ENCODE measurements at places on chromosomes 7 and 10. TPM values are rescaled to one million over a fixed set of nuclear protein-coding genes. Genes with fewer than 3 reads are reported as not detected.

- peaks cover 59% of the 10 kb centered on the region for H3K36me3 ChIP-seq
- H3K27ac ChIP-seq = peak overlapping the region; percentile 91
- DNase-seq = no peak
- H3K4me1 ChIP-seq = no peaks in the 10 kb centered on the region
- H3K27me3 ChIP-seq = no peaks in the 10 kb centered on the region
Observed at GRCh38 chr10:95896071-95896850, 11.5 kb upstream of the CC2D2B start.

- no peak overlapping the region for H3K27ac ChIP-seq
- H3K36me3 ChIP-seq = no peaks in the 10 kb centered on the region
- no peak for DNase-seq
- H3K4me1 ChIP-seq = peaks cover 22% of the 10 kb centered on the region
Observed at GRCh38 chr7:135259702-135260101, 26.1 kb downstream of the STRA8 start.

GRCh38 chr7:135283959-135284638 lies 50.5 kb downstream of the STRA8 start:
- H3K27ac ChIP-seq = no peak overlapping the region
- no peaks in the 10 kb centered on the region for H3K36me3 ChIP-seq
- DNase-seq = peak; percentile 40
- no peak overlapping the region for H3K4me3 ChIP-seq
- peaks cover 13% of the 10 kb centered on the region for H3K27me3 ChIP-seq

GRCh38 chr10:3467052-3467951 lies 294.7 kb upstream of the PITRM1 start:
- H3K27me3 ChIP-seq = no peaks in the 10 kb centered on the region
- no peaks in the 10 kb centered on the region for H3K36me3 ChIP-seq

Gene CPEB3
- 3.7 TPM for total RNA-seq

Gene WNT8B
- 0.29 TPM for total RNA-seq

GRCh38 chr10:119189811-119190282 lies 11.2 kb upstream of the PRDX3 start:
- no peaks in the 10 kb centered on the region for H3K36me3 ChIP-seq
- H3K27me3 ChIP-seq = no peaks in the 10 kb centered on the region
- peak overlapping the region; percentile 50 for H3K27ac ChIP-seq
- H3K4me3 ChIP-seq = no peak overlapping the region

DNA sequence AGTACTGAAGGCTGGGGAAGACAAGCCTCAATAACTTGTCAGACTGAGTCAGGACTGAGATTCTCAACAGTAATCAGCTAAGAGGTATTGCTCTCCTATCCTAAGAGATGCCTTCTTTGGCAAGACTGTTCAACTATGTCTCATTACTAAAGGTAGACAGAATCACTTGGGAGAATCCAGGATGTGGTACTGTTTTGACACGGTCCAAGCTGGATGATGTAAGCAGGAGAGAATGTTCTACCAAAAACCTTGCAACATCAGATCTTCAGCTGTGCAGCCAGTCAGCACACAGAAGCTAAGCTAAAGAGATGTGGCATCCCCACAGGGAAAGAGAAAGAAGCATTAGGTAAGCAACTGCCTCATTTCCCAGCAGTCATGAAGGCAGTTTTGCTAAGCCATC lies 391.4 kb downstream of the NRG3 start:
- H3K4me3 ChIP-seq = no peak overlapping the region
- no peaks in the 10 kb centered on the region for H3K4me1 ChIP-seq
- DNase-seq = no peak
- peaks cover 7% of the 10 kb centered on the region for H3K27me3 ChIP-seq

DNA sequence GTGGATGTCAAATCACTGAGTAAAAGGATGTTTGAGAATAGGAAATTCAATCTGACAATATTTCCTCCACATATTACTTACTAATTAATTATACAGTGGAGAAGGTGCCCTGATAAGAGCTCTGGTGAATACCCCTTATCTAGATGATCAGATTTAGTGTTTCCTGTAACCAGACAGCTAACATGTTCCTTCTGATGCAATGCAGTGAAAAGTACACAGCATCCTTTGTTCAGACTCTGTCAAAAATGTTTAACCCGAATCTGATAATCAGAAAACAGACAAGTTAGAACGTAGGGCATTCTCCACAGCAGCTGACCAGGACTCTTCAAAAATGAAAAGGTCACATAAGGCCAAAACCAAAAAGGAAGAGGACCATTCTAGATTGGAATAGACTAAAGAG lies 46.2 kb downstream of the WDR11 start:
- no peak overlapping the region for H3K27ac ChIP-seq
- no peak overlapping the region for H3K4me3 ChIP-seq
- H3K4me1 ChIP-seq = no peaks in the 10 kb centered on the region
- no peak for DNase-seq
- H3K36me3 ChIP-seq = peaks cover 28% of the 10 kb centered on the region

- no peak overlapping the region for H3K4me3 ChIP-seq
- H3K36me3 ChIP-seq = peaks cover 13% of the 10 kb centered on the region
- H3K4me1 ChIP-seq = no peaks in the 10 kb centered on the region
- DNase-seq = no peak
Observed at GRCh38 chr10:5862360-5862961, 27.2 kb downstream of the ANKRD16 start.

DNA sequence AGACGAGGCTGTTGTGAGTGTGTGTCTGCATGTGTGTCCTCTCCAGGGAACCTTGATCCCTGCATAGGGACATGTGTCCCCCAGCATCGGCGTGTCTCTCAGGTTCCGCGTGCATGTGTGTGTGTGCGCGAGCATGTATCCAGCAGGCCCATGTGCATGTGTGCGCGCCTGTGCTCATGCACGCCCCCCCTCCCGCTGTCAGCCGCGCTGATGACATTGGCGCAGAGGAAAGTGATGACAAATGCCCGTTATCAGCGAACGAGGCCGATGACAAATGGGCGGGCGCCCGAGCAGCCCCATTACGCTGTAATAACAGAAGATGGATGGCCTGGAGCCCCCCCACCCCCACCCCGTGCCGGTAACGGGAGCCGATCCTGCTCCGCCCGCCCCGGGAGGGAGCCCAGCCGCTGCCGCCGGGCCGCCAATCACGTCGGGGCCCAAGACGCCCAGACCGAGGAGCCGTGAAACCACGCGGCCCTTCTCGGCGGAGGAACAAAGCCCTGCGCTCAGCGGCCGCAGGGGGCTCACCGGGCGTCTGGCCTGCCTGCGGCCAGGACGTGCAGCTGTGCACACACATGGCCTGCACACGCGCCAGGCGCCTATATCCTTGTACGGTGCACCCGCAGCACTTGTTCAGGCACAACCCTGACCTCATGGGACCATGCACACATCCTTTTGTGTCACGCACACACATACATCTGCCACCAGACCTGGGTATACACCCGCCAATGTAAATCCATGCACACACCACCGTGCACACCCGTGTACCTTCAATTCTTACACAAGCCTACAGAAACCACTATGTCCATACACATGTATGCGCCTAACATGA lies 21.5 kb downstream of the POLL start:
- peak overlapping the region; percentile 56 for H3K4me3 ChIP-seq
- peaks cover 82% of the 10 kb centered on the region for H3K27me3 ChIP-seq
- peak; percentile 68 for DNase-seq
- no peak overlapping the region for H3K27ac ChIP-seq
- no peaks in the 10 kb centered on the region for H3K36me3 ChIP-seq
- H3K4me1 ChIP-seq = peaks cover 15% of the 10 kb centered on the region

Gene SHTN1
- total RNA-seq = 18.2 TPM

Gene CCL24
- total RNA-seq = not detected

DNA sequence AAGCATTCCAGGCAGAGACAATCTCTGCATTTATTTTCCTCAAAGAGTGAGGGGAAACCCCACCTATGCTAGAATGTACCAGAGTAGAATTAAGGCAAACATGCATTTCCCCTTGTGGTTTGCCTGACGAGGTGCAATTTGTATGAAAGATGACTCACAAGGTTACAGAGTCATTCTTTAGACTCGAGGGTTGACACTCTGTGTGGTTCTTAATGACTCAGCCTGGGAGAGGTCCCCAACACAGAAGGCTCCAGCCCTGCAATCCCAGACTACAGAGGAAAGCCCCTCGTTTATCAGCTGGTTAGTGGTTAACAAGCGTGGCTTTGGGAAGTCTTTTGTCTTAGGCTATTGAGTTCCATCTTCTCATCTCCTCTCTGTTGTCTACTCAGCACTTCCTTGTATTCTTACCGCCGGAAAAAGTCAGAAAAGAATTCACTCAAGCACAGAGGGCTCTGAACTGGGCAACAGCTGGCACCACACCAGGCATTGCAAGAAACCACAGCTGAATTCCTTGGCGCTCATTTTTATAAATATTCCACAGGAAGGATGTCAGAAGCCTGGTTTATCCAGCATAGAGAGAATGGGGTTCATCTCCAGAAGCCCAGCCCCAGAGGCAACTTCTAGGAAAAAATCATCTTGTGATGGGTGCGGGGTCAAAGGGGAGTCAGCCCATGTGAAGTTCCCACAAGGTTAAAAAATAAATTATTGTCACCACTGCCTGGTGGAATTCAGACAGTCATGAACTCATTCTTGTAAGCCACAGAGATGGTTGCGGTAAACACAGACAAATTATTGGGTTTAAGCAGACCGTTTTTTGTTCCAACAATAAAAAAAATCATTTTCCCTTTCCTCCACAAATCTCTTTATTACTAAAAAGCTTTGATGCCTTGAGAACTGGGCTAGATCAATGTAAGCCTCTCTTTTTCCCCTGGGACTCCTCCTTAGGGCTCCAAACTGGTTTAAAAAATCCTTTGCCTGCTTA lies 24.5 kb upstream of the SVIL start:
- DNase-seq = no peak
- peaks cover 46% of the 10 kb centered on the region for H3K36me3 ChIP-seq

GRCh38 chr10:24114556-24114955 lies 94.4 kb upstream of the KIAA1217 start:
- peak overlapping the region; percentile 0 for H3K4me3 ChIP-seq
- no peaks in the 10 kb centered on the region for H3K36me3 ChIP-seq
- H3K27ac ChIP-seq = peak overlapping the region; percentile 9

- no peak overlapping the region for H3K27ac ChIP-seq
- no peaks in the 10 kb centered on the region for H3K27me3 ChIP-seq
- H3K4me1 ChIP-seq = peaks cover 6% of the 10 kb centered on the region
- no peak overlapping the region for H3K4me3 ChIP-seq
- no peak for DNase-seq
Observed at GRCh38 chr10:57849691-57850357, 417.9 kb downstream of the IPMK start.

GRCh38 chr7:126511046-126511445 lies 741.7 kb downstream of the GRM8 start:
- no peaks in the 10 kb centered on the region for H3K4me1 ChIP-seq

Gene LIPF
- total RNA-seq = 19.6 TPM

- H3K4me3 ChIP-seq = no peak overlapping the region
- no peak for DNase-seq
- no peak overlapping the region for H3K27ac ChIP-seq
Observed at GRCh38 chr7:17963281-17963680, 23.0 kb upstream of the SNX13 start.

- peaks cover 6% of the 10 kb centered on the region for H3K4me1 ChIP-seq
- H3K27me3 ChIP-seq = no peaks in the 10 kb centered on the region
- no peak for DNase-seq
- H3K36me3 ChIP-seq = peaks cover 3% of the 10 kb centered on the region
Observed at GRCh38 chr10:24894728-24895127, 57.7 kb downstream of the PRTFDC1 start.

GRCh38 chr7:21960922-21961321 lies 15.2 kb upstream of the CDCA7L start:
- H3K27me3 ChIP-seq = peaks cover 4% of the 10 kb centered on the region
- H3K4me1 ChIP-seq = no peaks in the 10 kb centered on the region
- DNase-seq = no peak
- no peak overlapping the region for H3K4me3 ChIP-seq

Gene CALHM1
- not detected for total RNA-seq

GRCh38 chr10:126501828-126502227 lies 113.6 kb upstream of the ADAM12 start:
- H3K27me3 ChIP-seq = no peaks in the 10 kb centered on the region
- H3K4me1 ChIP-seq = no peaks in the 10 kb centered on the region
- no peak overlapping the region for H3K27ac ChIP-seq
- H3K4me3 ChIP-seq = no peak overlapping the region

Gene ECD
- total RNA-seq = 27.9 TPM

GRCh38 chr7:72467237-72467636 lies 55.1 kb upstream of the CALN1 start:
- peaks cover 26% of the 10 kb centered on the region for H3K27me3 ChIP-seq
- no peak overlapping the region for H3K4me3 ChIP-seq
- no peak for DNase-seq
- H3K36me3 ChIP-seq = no peaks in the 10 kb centered on the region
- no peaks in the 10 kb centered on the region for H3K4me1 ChIP-seq

DNA sequence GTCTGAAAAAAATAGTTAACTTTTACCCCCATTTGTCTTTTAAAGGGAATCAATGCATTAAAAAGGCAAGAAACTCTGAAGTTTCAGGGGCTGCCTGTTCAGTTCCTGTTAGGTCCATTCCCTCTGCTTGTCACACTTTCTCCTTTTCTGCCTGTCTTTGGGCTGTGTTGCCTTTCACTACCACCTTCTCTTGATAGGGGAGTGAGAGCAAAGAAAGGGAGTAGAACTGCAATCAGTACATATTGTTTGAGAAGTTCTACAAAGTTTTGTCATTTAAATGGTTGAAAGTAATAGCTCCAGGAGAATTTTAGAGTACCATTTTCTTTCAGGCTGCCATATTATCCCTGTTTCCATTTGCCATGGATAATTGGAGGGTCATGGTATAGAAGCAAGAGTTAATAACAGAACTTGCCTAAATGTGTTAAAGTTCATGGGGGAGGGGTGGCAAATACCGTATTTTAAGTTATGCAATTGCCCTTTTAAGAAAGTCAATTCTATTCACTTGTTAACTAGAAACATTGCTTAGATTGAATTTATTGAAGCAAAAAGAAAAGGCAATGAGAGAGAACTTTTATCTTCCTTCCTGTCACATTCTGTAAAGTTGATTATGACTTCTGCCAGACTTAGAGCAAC lies 38.6 kb downstream of the MPLKIP start:
- H3K27me3 ChIP-seq = no peaks in the 10 kb centered on the region
- DNase-seq = no peak
- peaks cover 27% of the 10 kb centered on the region for H3K36me3 ChIP-seq
- H3K4me3 ChIP-seq = no peak overlapping the region
- peaks cover 19% of the 10 kb centered on the region for H3K4me1 ChIP-seq

Gene CDK14
- 38.1 TPM for total RNA-seq

Gene SVIL
- total RNA-seq = 171 TPM

Gene CTAGE4
- total RNA-seq = 2.5 TPM

- peaks cover 8% of the 10 kb centered on the region for H3K36me3 ChIP-seq
- H3K4me3 ChIP-seq = peak overlapping the region; percentile 31
- H3K4me1 ChIP-seq = peaks cover 72% of the 10 kb centered on the region
- DNase-seq = no peak
- no peaks in the 10 kb centered on the region for H3K27me3 ChIP-seq
Observed at GRCh38 chr10:79131836-79132631, 63.3 kb downstream of the ZMIZ1 start.

Gene LAMB4
- total RNA-seq = 1.3 TPM
